ENCODE measurements at places on chromosomes 12 and 14.

DNA sequence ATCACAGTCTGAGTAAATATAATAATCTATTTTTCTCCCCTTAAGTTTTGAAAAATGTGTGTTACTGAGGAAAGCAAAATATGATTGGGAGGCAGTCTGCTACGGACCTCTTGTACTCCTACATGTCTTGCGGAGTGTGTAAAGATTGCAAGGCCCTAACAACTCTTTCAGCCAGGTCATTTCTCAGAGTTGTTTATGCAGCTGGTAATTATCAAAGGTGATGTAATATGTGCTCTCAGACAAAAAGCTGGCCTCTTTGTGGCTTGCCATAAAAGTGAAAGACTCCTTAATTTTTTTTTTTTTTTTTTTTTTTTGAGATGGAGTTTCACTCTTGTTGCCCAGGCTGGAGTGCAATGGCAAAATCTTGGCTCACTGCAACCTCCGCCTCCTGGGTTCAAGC is 40.5 kb upstream of the MON2 start:
- no peak for DNase-seq

DNA sequence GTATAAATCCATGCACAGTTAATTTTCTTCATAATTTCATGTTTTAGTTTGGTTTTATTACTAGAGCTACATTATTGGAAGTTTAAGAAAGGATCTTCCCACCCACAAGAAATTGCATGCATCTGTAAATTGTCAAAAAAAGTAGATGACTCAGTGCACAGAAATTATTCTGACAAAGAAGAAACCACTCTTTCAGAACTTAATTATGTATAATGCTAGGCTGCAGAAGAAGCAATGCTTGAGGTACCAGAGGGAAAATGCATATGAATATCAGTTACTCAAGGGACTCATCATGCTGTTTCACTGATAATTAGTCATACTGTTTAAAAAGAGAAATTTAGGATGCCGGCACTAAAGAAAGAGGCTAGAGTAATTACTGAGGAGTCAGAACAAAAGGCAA is 147.0 kb downstream of the SLC16A7 start:
- no peak for DNase-seq

GRCh38 chr12:57554453-57554852 is 4.6 kb downstream of the KIF5A start:
- no peak for DNase-seq

GRCh38 chr14:77069551-77069950 is 28.5 kb upstream of the CIPC start:
- DNase-seq: no peak

GRCh38 chr14:57573173-57573572 is 79.5 kb upstream of the CCDC198 start:
- DNase-seq: no peak

- no peak for DNase-seq
Observed at GRCh38 chr14:60266021-60266937, 17.3 kb downstream of the PPM1A start.

- DNase-seq: no peak
Observed at GRCh38 chr14:74081491-74081890, 2.8 kb downstream of the ALDH6A1 start.

DNA sequence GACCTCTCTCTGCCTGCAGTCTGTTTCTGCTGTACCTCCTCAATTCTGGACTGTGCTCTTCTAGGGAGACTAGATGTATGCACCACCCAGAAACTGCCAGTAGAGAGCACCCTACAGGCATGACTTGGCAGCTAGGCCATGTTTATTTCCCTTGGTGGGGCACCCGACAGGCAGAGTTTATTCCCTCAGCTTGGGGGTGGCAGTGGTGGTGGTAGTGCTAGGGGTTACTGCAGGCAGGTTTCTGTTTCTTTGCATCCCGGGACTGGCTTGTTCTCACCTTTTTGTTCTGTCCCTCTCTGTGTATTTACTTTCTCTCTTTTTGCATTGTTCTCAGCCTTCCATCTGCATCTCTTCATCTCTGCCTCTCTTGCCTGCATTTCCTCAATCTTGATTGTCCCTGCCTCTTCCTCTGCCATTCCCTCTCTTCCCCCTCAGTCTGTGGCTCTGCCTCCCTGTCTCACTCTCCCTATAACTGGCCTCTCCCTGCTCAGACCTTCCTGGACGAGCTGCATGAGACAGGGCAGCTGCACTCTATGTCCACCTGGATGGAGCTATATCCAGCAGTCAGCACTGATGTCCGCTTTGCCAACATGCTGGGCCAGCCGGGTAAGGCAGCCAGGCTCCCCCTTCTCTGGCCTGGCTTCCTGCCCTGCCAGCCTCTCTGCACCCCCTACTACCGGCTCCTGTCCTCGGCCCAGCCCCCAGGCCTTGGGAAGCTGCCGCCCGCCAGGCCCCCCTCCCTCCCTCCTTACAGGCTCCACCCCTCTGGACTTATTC is 13.8 kb downstream of the PRPF40B start:
- DNase-seq: peak; percentile 23

- no peak for DNase-seq
Observed at GRCh38 chr12:94831081-94831751, 172.3 kb downstream of the NDUFA12 start.

DNA sequence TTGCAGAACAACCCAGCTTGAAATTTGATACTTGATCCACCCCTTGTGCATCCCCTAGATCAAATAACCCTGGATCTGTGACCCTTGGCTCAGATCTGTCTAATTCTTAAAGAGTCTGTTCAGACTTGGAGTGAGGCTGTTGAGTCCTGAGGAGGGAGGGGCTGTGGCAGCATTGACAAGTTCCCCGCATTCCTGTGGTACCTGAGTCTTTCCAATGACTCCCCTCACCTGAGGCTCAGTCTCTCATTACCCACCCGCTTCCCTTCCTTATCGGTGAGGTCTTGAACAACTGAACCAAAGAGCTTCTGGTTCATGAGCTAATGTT is 16.1 kb upstream of the HDAC7 start:
- no peak for DNase-seq

DNA sequence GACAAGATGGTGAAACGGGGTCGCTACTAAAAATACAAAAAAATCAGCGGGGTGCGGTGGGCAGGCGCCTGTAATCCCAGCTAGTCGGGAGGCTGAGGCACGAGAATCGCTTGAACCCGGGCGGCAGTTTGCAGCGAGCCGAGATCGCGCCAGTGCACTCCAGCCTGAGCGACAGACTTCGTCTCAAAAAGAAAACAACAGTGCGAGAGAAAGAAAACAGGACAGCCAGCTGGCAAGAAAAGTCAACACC is 633 bp upstream of the RNU4-2 start:
- no peak for DNase-seq

GRCh38 chr12:54032627-54033100 is at the start of gene HOXC5:
Gene HOXC5, plus strand, starts transcription at chr12:54033050. Its CDS starts 73 bp downstream, at chr12:54033123.
- DNase-seq: peak; percentile 26

DNA sequence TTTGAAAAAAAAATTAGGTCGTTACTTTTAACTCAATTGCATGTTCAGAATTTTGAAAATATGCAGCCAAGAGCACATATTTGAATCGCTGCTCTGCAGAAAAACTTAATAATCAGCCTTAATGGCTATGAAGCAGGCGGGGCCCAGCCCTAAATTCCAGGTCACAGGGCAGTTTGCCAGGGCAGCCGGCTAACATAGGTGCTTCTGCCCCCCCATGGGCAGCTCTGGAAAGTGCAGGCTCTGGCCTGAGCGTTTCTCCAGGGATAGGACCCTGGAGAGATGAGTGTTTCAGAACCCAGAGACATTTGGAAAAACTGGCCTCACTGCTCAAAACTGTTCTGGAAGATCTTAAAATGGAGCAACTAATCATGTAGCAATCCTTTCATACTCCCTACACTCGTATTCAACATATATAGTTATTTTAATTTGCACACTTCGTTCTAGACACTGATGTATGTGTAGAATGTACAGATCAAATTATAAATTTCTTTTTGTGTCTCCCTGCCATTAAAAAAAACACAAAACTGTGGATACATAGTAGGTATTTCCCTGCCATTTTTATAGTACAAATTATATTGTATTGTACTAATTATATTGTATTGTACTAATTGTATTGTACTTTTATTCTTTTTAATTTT is 26.0 kb upstream of the PTGR2 start:
- DNase-seq: peak; percentile 60

DNA sequence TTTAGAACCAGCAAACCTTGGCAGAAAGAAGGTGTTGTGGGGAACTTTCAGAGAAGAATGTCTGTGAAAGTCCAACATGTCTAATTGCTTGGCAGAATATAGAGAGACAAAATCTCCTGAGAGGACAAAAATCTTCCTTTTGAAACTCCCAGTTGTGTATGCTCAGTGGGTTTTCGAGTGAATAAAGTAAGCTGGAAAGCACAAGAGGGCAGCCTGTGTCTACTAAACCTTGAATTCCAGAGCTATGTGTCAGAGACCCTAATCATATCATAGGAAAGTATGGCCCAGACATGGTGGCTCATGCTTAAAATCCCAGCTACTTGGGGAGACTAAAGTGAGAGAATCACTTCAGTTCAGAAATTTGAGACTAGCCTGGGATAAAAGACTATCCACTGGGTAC is 661.2 kb downstream of the SLC16A7 start:
- DNase-seq: no peak

GRCh38 chr12:56017181-56017580 is 3.7 kb upstream of the IKZF4 start:
- no peak for DNase-seq

DNA sequence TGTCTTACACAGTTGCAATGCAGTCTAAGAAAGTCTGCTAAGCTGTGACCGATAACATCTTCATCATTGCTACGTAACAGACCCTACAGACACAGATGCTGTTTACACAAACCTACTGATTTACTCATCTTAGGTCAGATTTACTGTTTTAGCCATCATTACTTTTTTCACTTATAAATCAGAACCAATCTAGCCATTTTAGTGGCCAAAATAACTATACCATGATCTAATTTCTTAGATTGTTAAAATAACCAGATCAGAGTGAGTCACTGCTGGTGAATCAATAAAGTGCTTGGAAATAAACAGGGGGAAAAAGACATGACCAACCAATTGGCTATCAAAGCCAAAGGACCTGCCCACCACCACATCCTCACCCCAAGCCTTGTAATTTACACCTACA is 57.0 kb upstream of the FOXN3 start:
- DNase-seq: no peak

- DNase-seq: no peak
Observed at GRCh38 chr12:89326239-89327040, 25.9 kb downstream of the DUSP6 start.

- DNase-seq: no peak
Observed at GRCh38 chr14:68652433-68652690, 140.5 kb downstream of the ZFP36L1 start.

DNA sequence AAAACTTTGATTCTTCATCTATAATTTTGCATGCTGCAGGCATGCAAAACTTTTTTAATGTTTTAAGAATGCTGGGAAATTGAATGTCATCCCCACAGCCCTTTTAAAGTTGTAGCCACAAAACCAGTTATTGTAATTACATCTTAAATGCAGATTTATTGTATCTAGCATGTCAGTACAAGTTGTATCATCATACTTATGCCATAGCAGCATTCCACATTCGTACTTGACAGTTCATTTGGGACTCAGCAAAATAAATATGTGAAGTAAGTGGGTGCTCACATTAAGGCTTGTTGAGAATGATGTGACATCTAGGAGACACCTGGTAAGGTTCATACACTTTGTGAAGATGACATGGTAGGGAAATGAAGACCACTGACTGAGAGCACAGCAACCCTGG is 44.0 kb upstream of the GZMB start:
- no peak for DNase-seq

DNA sequence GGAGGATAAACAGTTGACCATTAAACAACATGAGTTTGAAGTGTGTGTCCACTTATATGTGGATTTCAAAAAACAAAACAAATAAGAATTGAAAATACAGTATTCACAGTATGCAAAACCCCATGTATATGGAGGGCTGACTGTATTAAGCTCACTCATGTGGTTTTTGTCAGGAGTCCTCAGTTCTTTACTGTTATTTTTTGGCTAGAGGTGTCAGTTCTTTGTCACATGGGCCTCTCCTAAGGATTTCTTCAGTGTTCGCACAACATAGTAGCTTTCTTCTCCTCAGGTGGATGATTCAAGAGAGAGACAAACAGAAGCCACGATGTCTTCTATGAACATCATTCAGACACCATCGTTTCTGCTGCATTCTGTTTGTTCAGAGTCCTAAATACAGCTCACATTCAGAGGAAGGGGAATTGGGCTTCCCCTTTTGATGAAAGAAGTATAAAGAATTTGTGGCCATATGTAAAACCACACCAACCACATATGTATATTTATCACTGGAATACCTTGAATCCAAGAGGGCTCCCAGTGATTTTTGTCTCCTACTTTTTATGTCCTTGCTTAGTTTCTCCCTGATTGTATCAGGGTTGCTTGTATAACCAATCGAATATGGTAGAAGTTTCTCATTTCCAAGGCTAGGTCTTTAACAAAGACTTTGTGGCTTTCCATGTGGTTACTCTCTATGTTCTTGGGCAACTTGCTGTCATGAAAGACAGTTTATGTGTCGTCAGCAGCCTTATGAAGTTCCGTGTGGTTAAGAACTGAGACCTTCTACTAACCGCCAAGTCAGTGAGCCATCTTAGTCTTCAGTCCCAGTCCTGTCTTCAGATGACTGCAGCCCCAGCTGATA is 18.9 kb downstream of the MNAT1 start:
- peak; percentile 5 for DNase-seq

Measured in activated T-helper 1 cell treated with Interleukin-2 at 50 U/mL for 16 hours (primary cell).